H9 (cell line): ENCODE measurements at places on chromosomes 4 and X. TPM values are rescaled to one million over a fixed set of nuclear protein-coding genes. Genes with fewer than 3 reads are reported as not detected.

TEX11 gene
- total RNA-seq, result 0.22 and 0.24 TPM in 2 replicates

RAB33A gene
- total RNA-seq, result 0.59 and 0.92 TPM in 2 replicates

CFAP47 gene
- 0.09 TPM in 1 of 2 replicates, not detected in the other for total RNA-seq

JAKMIP1 gene
- 1.3 and 1.5 TPM in 2 replicates for total RNA-seq

NALF2 gene
- 9.7 and 11.2 TPM in 2 replicates for total RNA-seq

DNA sequence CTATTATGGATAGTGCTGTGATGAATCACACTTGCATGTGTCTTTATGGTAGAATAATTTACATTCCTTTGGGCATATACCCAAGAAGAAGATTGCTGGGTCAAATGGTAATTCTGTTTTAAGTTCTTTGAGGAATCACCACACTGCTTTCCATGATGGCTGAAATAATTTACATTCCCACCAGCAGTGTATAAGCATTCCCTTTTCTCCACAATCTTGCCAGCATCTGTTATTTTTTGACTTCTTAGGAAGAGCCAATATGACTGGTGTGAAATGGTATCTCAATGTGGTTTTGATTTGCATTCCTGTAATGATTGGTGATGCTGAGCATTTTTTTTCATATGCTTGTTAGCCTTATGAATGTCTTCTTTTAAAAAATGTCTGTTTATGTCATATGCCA, 1120.2 kb downstream of the ARAP2 start:
- no peaks in the 10 kb centered on the region for H3K36me3 ChIP-seq
- DNase-seq, result no peak
- no peaks in the 10 kb centered on the region for H3K4me1 ChIP-seq
- H3K27me3 ChIP-seq, result no peaks in the 10 kb centered on the region
- no peak overlapping the region for H3K4me3 ChIP-seq

- no peaks in the 10 kb centered on the region for H3K27me3 ChIP-seq
- H3K4me1 ChIP-seq, result no peaks in the 10 kb centered on the region
- H3K27ac ChIP-seq, result no peak overlapping the region
These were observed 38.2 kb upstream of the MAMLD1 start for GRCh38 chrX:150324919-150325318.

GRCh38 chrX:101262590-101262989, 28.5 kb downstream of the TAF7L start:
- no peak overlapping the region for H3K27ac ChIP-seq
- DNase-seq, result no peak
- peaks cover 4% of the 10 kb centered on the region; the same call in 1 of the 3 replicates for H3K36me3 ChIP-seq
- H3K4me1 ChIP-seq, result no peaks in the 10 kb centered on the region
- H3K27me3 ChIP-seq, result no peaks in the 10 kb centered on the region

GRCh38 chrX:154321594-154321993, 26.0 kb downstream of the TKTL1 start:
- no peak overlapping the region for H3K4me3 ChIP-seq
- DNase-seq, result no peak
- H3K27me3 ChIP-seq, result no peaks in the 10 kb centered on the region
- no peak overlapping the region for H3K27ac ChIP-seq
- 0 out of 2 replicates have a peak, but pooled peaks cover 2% of the 10 kb centered on the region for H3K36me3 ChIP-seq
- H3K4me1 ChIP-seq, result no peaks in the 10 kb centered on the region

- no peaks in the 10 kb centered on the region for H3K36me3 ChIP-seq
- peaks cover 7% of the 10 kb centered on the region; the same call in 1 of the 2 replicates for H3K4me1 ChIP-seq
- H3K4me3 ChIP-seq, result no peak overlapping the region
These were observed 17.0 kb upstream of the TMEM154 start for GRCh38 chr4:152696764-152697261.

DNA sequence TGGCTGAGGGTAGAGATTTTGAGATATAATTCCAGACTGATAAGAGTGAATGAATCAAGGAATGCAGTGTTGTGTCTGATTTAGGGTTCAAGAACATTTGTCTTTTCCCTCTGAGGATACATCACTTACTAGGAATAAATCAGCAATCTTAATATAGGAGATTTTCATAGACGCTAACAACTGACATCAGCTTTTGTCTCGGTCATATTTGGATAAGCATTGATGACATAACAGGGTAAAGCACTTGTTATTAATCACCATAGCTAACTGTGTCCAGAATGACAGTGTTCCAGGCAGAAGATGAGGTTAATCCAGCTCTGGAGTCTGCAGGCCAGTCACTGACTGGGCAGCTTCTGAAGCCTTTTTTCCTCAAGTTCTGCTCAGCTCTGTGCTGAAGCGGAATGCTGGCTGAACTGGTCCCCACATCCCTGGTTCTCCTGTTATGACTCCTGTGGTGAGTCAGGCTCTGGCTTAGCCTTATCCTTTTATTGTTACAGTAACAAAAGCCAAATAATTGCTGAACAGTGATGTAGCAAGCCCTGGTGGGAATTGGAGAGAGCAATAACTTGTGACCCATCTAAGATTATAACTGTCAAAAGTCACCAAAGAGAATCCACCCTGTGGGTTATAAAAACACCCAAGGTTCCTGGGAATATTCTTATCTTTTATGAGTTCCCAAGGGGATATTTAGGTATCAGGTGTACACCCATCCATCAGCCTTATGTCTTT, 41.8 kb downstream of the FNIP2 start:
- peaks cover 3% of the 10 kb centered on the region; the same call in 1 of the 2 replicates for H3K4me1 ChIP-seq
- no peaks in the 10 kb centered on the region; the same call in 1 of the 2 replicates for H3K27me3 ChIP-seq
- no peaks in the 10 kb centered on the region for H3K36me3 ChIP-seq
- H3K27ac ChIP-seq, result no peak overlapping the region

DNA sequence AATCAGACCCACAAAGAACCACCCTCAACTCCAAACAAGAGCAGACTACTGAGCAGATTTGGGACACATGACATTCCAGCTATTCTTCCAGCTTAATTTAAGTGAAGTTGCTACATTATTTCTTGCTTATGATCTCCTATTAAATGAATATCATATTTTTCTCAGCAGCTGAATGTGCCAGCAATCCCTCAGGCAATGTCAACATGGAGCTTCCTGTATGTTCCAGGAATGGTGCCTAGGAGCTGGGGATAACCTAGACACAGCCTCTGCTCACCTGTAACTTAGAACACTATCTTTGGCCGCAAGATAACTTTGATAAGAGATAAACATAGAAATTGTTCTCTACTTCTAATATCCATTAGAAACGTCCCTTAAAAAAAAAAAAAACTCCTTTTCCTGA, 274.4 kb upstream of the RASGEF1B start:
- no peaks in the 10 kb centered on the region for H3K27me3 ChIP-seq
- no peaks in the 10 kb centered on the region for H3K36me3 ChIP-seq
- no peak for DNase-seq
- no peak overlapping the region for H3K4me3 ChIP-seq
- H3K4me1 ChIP-seq, result no peaks in the 10 kb centered on the region

GRCh38 chrX:71482228-71482958, 50.5 kb upstream of the OGT start:
- DNase-seq, result no peak
- H3K27ac ChIP-seq, result no peak overlapping the region
- no peak overlapping the region for H3K4me3 ChIP-seq
- no peaks in the 10 kb centered on the region for H3K27me3 ChIP-seq
- H3K36me3 ChIP-seq, result no peaks in the 10 kb centered on the region
- H3K4me1 ChIP-seq, result no peaks in the 10 kb centered on the region
